ENCODE measurements at places on chromosomes 1 and 21. TPM values are rescaled to one million over a fixed set of nuclear protein-coding genes. Genes with fewer than 3 reads are reported as not detected.

GRCh38 chr1:157390651-157391050 is 161.7 kb downstream of the FCRL5 start:
- no peak for DNase-seq

DNA sequence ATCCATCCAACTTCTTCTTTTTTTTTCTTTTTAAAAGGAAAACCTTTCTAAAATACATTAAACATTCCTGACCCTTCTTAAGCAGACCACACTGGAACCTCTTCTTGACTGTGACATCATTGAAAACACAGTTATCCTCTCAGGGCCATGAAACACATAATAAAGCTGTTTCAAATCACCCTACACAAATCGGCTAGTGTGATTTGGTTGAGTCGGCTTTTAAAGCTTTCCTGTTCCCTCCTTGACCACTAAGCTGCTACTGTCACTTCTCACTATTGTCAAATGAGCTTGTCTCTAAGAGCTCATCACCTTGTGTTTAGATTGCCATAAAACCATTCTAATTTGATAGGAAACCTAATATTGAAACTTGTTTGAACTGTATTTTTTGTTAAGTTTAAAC is 5.9 kb downstream of the USP24 start:
- DNase-seq: no peak

PRAMEF27 gene
- total RNA-seq: not detected

DNA sequence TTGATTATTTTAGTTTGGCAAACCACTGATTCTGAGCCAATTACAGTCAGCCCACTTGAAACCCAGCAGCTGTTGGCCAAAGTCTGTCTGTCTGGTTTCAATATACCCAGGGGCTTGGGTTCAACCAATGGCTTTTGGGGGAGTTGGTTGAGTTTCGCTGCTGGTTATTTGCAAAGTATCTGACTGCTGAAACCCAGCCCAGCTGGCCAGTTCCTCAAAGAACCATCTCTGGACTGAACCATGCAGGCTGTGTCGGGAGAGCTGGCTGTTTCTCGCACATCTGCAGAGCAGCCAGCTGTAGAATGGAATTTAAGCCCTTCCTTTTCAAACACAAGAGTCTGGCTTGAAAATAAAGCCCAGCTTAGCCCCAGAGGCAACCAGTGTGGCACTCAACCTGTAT is 66.0 kb upstream of the PAX7 start:
- no peak for DNase-seq

- no peak for DNase-seq
Observed at GRCh38 chr1:211329764-211330201, 3.1 kb downstream of the TRAF5 start.

DNA sequence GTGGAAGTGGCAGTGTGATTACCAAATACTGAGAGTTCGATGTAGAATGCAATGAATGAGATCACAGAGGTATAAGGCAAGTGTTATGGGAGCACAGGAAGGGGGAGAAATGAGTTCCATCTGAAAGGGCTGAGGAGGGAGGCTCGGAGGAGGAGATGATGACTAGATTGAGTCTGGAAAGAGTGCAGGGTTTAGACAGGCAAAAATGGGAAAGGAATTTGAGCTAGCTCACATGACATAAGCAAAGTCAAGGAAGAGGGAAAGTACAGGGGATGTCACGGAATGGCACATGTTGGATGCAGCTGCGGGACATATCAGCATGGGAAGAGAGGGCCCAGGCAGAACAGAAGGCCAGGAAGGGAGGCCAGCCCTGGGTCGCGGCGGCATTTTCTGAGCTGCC is 132.7 kb downstream of the RUNX1 start:
- no peak for DNase-seq

GRCh38 chr1:61222240-61222639 is 139.9 kb downstream of the NFIA start:
- no peak for DNase-seq

DNA sequence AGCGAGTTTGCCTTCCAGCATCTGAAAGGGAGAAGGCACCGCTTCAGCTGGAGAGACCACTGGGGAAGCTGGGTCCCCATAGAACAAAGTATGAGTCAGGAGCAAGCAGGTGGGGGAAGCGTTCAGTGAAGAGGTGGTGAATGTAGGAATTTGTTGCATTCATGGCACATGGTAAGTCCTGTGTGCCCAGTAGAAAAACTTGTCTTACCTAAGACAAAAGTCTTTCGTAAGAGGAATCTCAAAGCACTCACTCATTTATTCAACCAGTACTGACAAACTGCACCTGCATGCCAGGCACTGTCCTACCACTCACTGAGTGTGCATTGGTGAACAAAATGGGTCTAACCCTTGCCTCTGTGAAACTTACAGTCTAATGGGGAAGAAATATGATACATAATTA is 9.2 kb upstream of the ERRFI1 start:
- no peak for DNase-seq

LENEP gene
- total RNA-seq: 0.84 TPM

LCK gene
- total RNA-seq: 1.2 TPM

OR2W3 gene
- not detected for total RNA-seq

SYNC gene
- 0.40 TPM for total RNA-seq
